Activated T-cell treated with anti-CD3 and anti-CD28 coated beads, Interleukin-2, amount 50 U/mL, for 72 hours (primary cell): ENCODE measurements at places on chromosomes 3 and 15. TPM values are rescaled to one million over a fixed set of nuclear protein-coding genes. Genes with fewer than 3 reads are reported as not detected.
A peak's percentile ranks its signal among the peaks of the same experiment; 100 is the strongest.

DNA sequence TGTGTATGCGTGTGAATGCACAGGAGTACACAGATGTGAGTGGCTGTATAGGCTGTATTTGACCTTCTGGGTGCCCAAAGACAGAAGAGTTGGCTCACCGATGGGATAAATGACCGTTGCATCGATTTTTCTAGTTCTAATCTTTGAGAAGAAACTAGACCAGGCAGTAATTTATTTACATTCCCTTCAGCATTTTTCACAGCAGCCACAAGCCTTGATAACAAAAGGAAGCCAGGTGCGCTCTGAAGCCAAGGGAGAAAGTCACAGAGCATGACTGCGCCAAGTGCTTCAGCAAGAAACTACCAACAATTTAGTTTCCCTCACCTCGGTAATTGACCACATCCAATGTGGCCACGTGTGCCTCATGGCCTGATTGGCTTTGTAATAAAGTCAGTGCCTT lies 5.9 kb upstream of the FAM3D start:
- no peak for DNase-seq
- no peak overlapping the region for H3K4me3 ChIP-seq
- H3K27ac ChIP-seq, result no peak overlapping the region
- H3K27me3 ChIP-seq, result peaks cover 12% of the 10 kb centered on the region
- H3K4me1 ChIP-seq, result no peaks in the 10 kb centered on the region

DNA sequence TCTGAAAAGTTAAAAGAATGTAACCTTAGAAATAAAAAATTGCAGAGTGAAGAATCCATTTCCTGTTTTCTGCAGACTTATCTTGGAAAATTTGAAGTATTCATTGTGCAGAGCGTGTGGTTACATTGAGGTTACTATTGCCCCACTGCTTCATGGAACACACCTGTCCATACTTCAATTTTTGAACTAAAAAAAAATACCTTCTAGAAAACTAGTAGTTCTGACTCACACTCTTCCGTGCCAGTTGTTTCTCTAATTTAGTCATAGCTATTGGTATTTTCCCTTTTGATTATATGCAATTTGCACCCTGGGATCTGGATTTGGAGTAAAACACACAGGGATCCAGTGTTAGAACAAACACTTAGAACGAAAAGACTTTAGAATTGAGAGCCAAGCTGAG lies 111.8 kb upstream of the LYSMD4 start:
- H3K4me3 ChIP-seq, result peak overlapping the region; percentile 44
- peak overlapping the region; percentile 26 for H3K27ac ChIP-seq
- DNase-seq, result peak; percentile 45
- peaks cover 1% of the 10 kb centered on the region for H3K36me3 ChIP-seq
- H3K27me3 ChIP-seq, result no peaks in the 10 kb centered on the region

- no peak for DNase-seq
- no peaks in the 10 kb centered on the region for H3K36me3 ChIP-seq
- no peak overlapping the region for H3K27ac ChIP-seq
- no peaks in the 10 kb centered on the region for H3K4me1 ChIP-seq
- peaks cover under 1% of the 10 kb centered on the region for H3K27me3 ChIP-seq
Observed at GRCh38 chr3:135997554-135998320, 32.2 kb downstream of the PPP2R3A start.

- DNase-seq, result no peak
- H3K27ac ChIP-seq, result no peak overlapping the region
- no peak overlapping the region for H3K4me3 ChIP-seq
- H3K36me3 ChIP-seq, result no peaks in the 10 kb centered on the region
- H3K4me1 ChIP-seq, result no peaks in the 10 kb centered on the region
Observed at GRCh38 chr3:24850245-24850644, 355.6 kb upstream of the THRB start.

GRCh38 chr15:40307421-40308211 lies at the start of gene PLCB2:
Gene PLCB2 (minus strand): TSS chr15:40307935. CDS start chr15:40307672, 263 bp downstream.
- no peaks in the 10 kb centered on the region for H3K27me3 ChIP-seq
- H3K4me3 ChIP-seq, result peak within 1 kb of the TSS; percentile 93
- H3K36me3 ChIP-seq, result no peaks in the 10 kb centered on the region
- peak within 1 kb of the TSS; percentile 98 for H3K27ac ChIP-seq

- peaks cover 22% of the 10 kb centered on the region for H3K4me1 ChIP-seq
- H3K27me3 ChIP-seq, result no peaks in the 10 kb centered on the region
- H3K27ac ChIP-seq, result peak overlapping the region; percentile 70
- H3K4me3 ChIP-seq, result no peak overlapping the region
- DNase-seq, result peak; percentile 29
Observed at GRCh38 chr3:45528429-45528828, 66.1 kb upstream of the LIMD1 start.

GRCh38 chr3:15243822-15244482 lies 37.9 kb downstream of the CAPN7 start:
- peaks cover 10% of the 10 kb centered on the region for H3K4me1 ChIP-seq
- H3K36me3 ChIP-seq, result peaks cover 18% of the 10 kb centered on the region
- H3K4me3 ChIP-seq, result no peak overlapping the region
- H3K27me3 ChIP-seq, result no peaks in the 10 kb centered on the region

- DNase-seq, result no peak
- H3K27ac ChIP-seq, result no peak overlapping the region
- no peaks in the 10 kb centered on the region for H3K36me3 ChIP-seq
- no peaks in the 10 kb centered on the region for H3K27me3 ChIP-seq
- H3K4me1 ChIP-seq, result no peaks in the 10 kb centered on the region
- no peak overlapping the region for H3K4me3 ChIP-seq
Observed at GRCh38 chr3:173886-174285, 22.7 kb upstream of the CHL1 start.

GRCh38 chr15:40102897-40103858 lies 5.5 kb downstream of the BMF start:
- H3K4me3 ChIP-seq, result no peak overlapping the region

DNA sequence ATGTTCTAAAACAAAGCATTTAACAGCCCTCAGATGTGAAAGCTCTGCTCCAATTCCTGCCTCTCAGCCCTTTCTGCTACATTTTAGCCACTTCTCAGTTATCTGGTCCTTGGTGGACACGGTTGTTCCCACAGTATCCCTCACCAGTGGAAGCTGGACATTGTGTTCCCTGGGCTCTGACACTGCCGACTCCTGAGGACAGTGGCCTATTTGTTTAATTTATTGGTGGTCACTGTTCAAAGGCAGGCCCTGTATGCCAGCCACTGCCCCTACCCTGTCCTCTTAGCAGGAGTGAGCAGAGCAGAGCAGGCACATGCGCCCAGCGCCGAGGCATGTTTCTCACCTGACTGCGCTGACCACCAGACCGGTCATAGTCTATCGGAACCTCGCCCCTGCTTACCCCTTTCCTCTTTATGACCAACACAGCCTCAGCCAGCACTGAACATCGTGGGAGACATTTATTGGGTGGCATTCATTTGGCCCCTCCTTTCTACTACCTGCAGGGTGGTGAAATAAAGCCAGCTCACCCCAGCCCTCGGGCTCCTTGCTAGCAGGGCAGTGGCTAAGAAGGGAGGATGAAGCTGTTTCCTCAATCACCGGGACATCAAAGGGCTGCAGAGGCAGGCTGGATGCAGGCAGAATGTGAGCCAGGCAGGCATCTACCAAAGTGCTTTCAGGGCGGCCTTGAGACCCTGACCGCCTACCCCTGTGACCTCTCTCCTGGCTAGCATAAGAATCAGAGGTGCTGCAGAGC lies 54.3 kb upstream of the HACD2 start:
- H3K4me3 ChIP-seq, result no peak overlapping the region
- DNase-seq, result no peak

DNA sequence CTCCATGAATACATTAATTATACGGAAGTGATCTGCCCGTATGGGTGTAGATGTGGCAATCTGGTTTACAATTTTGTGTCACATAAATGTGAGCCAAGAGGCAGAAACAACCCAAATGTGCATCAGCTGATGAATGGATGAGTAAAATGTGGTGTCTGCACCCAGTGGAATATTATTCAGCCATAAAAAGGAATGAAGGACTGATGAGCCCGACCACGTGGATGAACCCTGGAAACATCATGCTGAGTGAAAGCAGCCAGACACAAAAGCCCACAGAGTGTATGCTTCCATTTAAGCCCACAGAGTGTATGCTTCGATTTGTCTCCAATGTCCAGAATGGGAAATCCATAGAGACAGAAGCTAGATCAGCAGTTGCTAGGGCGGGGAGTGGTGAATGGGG lies 27.6 kb upstream of the FBLN2 start:
- H3K27me3 ChIP-seq, result no peaks in the 10 kb centered on the region
- peaks cover 3% of the 10 kb centered on the region for H3K36me3 ChIP-seq
- no peak overlapping the region for H3K27ac ChIP-seq
- no peak overlapping the region for H3K4me3 ChIP-seq
- no peaks in the 10 kb centered on the region for H3K4me1 ChIP-seq

DNA sequence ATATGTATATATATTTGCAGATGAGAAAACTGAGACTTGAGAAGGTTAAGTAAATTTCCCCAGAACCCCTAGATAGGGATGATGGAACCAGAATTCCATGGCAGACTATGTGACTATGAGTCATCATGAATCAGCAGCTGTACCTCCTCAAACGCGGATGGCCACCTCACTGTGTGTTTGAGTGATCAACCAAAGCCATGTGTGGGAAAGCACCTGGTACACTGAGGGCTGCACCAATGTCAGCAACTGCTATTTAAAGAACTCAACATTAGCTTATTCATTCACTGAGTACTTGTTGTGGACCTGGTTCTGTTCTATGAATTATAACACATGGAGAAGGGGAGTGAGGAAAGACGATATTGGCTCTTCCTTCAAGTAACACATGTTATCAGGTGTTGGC lies 377.0 kb downstream of the GAP43 start:
- no peak overlapping the region for H3K4me3 ChIP-seq
- no peaks in the 10 kb centered on the region for H3K36me3 ChIP-seq
- H3K4me1 ChIP-seq, result no peaks in the 10 kb centered on the region
- H3K27me3 ChIP-seq, result no peaks in the 10 kb centered on the region
- no peak for DNase-seq

- DNase-seq, result no peak
- H3K36me3 ChIP-seq, result peaks cover 4% of the 10 kb centered on the region
- peaks cover 97% of the 10 kb centered on the region for H3K4me1 ChIP-seq
- H3K27me3 ChIP-seq, result no peaks in the 10 kb centered on the region
Observed at GRCh38 chr15:78046796-78047341, 30.6 kb downstream of the TBC1D2B start.

- H3K27ac ChIP-seq, result no peak overlapping the region
- H3K27me3 ChIP-seq, result peaks cover 87% of the 10 kb centered on the region
- peaks cover 3% of the 10 kb centered on the region for H3K36me3 ChIP-seq
- H3K4me1 ChIP-seq, result peaks cover 38% of the 10 kb centered on the region
- H3K4me3 ChIP-seq, result peak overlapping the region; percentile 82
- DNase-seq, result no peak
Observed at GRCh38 chr3:169657351-169658124, 6.0 kb downstream of the MECOM start.

GRCh38 chr3:89841041-89841440 lies 733.6 kb downstream of the EPHA3 start:
- no peak overlapping the region for H3K4me3 ChIP-seq
- H3K4me1 ChIP-seq, result no peaks in the 10 kb centered on the region
- H3K36me3 ChIP-seq, result no peaks in the 10 kb centered on the region
- H3K27me3 ChIP-seq, result no peaks in the 10 kb centered on the region
- H3K27ac ChIP-seq, result no peak overlapping the region
- no peak for DNase-seq

DNA sequence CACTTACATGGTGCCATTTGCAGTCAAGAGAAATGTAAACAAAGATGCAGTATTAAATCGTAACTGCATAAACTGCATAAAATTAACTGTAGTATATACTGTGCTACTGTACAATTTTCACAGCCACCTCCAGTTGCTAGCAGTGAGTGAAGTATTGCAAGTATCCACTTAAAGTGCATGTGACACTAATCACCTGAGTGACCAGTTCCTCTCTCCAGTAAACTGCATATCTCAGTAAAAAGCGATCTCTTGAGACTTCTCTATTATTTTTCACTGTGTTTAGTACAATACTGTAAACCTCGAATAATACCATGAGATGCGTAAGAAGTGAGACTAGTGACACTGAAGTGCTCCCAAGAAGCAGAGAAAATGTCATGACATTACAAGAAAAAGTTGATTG lies 111.7 kb upstream of the PLXND1 start:
- no peak for DNase-seq
- no peak overlapping the region for H3K27ac ChIP-seq
- no peaks in the 10 kb centered on the region for H3K27me3 ChIP-seq
- no peaks in the 10 kb centered on the region for H3K36me3 ChIP-seq

GRCh38 chr3:169929830-169930519 lies 18.6 kb downstream of the SAMD7 start:
- no peak overlapping the region for H3K27ac ChIP-seq
- peak; percentile 16 for DNase-seq
- no peak overlapping the region for H3K4me3 ChIP-seq
- peaks cover 7% of the 10 kb centered on the region for H3K27me3 ChIP-seq
- H3K4me1 ChIP-seq, result peaks cover 7% of the 10 kb centered on the region
- no peaks in the 10 kb centered on the region for H3K36me3 ChIP-seq

GRCh38 chr3:127801731-127802313 lies 20.5 kb downstream of the MGLL start:
- no peaks in the 10 kb centered on the region for H3K36me3 ChIP-seq
- DNase-seq, result no peak
- no peak overlapping the region for H3K27ac ChIP-seq
- H3K4me3 ChIP-seq, result no peak overlapping the region
- H3K27me3 ChIP-seq, result no peaks in the 10 kb centered on the region

DNA sequence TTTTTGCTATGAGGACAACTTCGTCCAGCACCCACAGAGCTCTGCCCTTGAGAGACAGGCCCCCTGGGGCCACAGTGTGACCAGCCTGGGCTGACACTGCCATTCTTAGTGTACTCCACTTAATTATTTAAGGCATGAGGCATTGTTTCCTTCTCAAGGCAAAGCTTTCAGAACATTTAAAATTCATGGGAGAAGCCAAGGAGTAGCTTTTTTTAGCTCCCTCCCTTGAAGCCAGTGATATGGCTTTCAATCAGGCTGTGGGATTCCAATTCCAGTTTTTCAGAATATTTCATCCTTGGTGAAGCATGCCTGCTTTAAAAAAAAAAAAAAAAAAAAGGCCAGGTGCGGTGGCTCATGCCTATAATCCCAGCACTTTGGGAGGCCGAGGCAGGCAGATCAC lies 21.3 kb downstream of the HOMER2 start:
- no peak overlapping the region for H3K4me3 ChIP-seq
- peaks cover 18% of the 10 kb centered on the region for H3K4me1 ChIP-seq
- peaks cover 23% of the 10 kb centered on the region for H3K27me3 ChIP-seq
- H3K27ac ChIP-seq, result no peak overlapping the region

- no peak for DNase-seq
- no peaks in the 10 kb centered on the region for H3K36me3 ChIP-seq
- H3K4me3 ChIP-seq, result no peak overlapping the region
- H3K27me3 ChIP-seq, result peaks cover 22% of the 10 kb centered on the region
- no peak overlapping the region for H3K27ac ChIP-seq
Observed at GRCh38 chr3:139928708-139929505, 6.1 kb upstream of the CLSTN2 start.

The PPM1L gene
- 6.4 TPM for total RNA-seq

The CAND2 gene
- 1.2 TPM for total RNA-seq

The CHRNA7 gene
- 0.51 TPM for total RNA-seq

The THSD4 gene
- not detected for total RNA-seq

The ILDR1 gene
- total RNA-seq, result 0.28 TPM

The MESP2 gene
- not detected for total RNA-seq

The GOLGA8Q gene
- 1.0 TPM for total RNA-seq

The GOLGA8T gene
- not detected for total RNA-seq
